Stimulated activated CD8-positive, alpha-beta memory T cell treated with anti-CD3 and anti-CD28 coated beads, Interleukin-7, amount 100 ng/mL, for 24 hours (primary cell): ENCODE measurements at places on chromosomes 4 and X.

GRCh38 chr4:146041139-146042004, 102.7 kb upstream of the ZNF827 start:
- DNase-seq, result no peak

GRCh38 chr4:168306476-168306875, 12.1 kb downstream of the DDX60 start:
- no peak for DNase-seq

GRCh38 chr4:175916626-175917351, 104.7 kb upstream of the GPM6A start:
- DNase-seq, result no peak

GRCh38 chr4:112604589-112604988, 32.1 kb downstream of the ZGRF1 start:
- no peak for DNase-seq

GRCh38 chrX:126824338-126825007, 4.9 kb downstream of the PRR32 start:
- DNase-seq, result no peak

- DNase-seq, result no peak
Observed at GRCh38 chrX:103839404-103839803, 7.3 kb upstream of the RAB9B start.

DNA sequence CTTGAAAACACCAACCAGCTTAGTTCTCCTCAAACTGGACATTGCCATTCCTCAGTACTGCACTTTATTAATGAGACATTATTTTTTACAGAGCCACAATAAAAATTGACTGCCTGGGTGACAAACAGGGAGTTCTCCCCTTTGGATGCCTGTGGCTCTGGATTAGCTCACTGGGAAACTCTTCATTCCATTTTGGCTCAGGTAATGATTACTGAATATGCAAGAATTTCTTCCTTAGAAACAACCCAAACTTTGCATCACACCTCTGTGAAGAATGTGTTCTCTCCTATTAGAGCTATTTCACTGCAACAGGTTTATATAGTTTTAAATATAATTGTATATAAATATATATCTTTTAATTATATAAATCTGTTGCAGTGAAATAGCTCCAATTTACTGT, 2065.8 kb downstream of the ARAP2 start:
- no peak for DNase-seq

DNA sequence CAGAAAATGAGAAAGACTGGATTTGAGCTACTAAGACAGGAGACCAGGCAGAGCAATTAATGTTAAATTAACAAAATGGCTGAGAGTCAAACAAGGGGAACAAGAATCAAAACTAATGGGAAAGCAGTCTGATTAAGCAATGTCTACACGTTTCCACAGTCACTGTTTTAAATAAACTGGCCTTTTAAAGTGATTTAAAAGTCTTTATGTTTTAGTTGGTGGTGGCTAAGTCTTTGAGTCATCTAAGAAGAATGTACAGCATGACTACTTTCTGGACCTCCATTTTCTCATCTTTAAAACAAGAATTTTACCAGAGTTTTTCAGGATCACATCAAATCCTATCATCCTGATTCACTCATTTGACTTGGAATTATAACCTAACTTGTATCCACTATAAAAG, 233.8 kb downstream of the ENOX2 start:
- no peak for DNase-seq

DNA sequence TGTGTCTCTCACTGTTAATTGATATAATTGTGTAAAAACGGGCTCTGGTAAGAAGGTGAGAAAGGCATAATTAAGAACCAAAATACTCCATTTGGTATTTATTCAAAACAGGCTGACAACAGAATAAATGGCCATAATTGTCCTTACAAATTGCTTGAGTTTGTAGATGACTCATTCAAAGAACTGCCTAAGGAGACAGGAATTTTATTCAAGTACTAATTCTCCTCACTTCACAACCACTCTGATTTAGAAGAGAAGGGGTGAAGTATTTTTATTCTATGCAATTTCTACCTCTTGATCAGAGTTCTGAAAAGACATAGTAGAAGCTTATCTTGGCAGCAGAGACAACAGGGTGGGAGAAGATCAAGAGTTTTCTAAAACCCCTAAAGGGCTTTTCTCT, 43.1 kb downstream of the ATP11C start:
- no peak for DNase-seq

DNA sequence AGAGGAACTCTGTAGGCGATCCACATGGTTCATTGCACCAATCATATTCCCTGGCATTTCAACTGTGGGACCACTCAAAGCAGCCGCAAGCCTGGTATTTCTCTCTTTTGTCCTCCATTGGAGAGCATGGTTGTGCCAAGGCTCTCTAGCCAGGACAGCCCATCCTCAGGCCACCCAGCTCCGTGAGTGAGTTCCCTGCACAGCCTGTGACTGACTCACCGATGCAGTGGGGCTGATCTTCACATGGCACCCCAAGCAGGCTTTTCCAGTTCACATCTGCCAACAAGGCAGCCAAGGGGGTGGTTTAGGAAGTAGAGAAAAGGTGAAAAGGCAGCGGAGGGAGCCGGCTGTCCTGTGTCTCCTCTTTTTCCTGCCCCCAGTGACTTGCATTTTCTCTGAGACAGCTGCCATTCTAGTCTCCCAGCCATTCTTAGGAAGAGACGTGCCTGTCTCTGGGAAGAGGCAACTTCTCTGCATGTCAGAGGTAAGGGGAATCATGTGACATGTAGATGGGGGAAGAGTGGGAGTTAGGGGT, 69.2 kb downstream of the MID1IP1 start:
- DNase-seq, result no peak

DNA sequence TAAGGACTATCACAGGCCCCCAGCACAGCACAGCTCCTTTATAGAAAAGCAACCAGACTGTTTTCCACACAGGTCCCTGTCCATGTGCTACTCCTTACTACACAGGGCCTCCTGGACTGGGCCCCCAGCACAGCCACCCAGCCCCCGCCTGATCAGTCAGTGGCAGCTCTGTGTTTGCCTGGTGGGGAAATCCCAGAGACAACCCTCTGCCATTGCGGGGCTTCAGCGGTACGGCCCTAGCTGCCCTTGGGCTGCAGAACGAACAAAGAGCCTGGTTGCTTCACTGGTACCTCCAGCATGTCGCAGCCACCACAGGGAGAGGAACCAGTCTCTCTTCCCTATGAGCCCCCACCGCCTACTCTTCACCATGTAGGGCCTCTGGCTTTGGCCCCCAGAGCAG, 30.7 kb downstream of the CBR4 start:
- no peak for DNase-seq

GRCh38 chr4:24364249-24364648, 220.1 kb downstream of the DHX15 start:
- DNase-seq, result no peak

- DNase-seq, result no peak
Observed at GRCh38 chrX:154785716-154786115, 19.6 kb downstream of the MPP1 start.

GRCh38 chr4:100754751-100755150, 236.9 kb upstream of the EMCN start:
- no peak for DNase-seq

- no peak for DNase-seq
Observed at GRCh38 chrX:17848545-17849265, 12.4 kb downstream of the RAI2 start.

DNA sequence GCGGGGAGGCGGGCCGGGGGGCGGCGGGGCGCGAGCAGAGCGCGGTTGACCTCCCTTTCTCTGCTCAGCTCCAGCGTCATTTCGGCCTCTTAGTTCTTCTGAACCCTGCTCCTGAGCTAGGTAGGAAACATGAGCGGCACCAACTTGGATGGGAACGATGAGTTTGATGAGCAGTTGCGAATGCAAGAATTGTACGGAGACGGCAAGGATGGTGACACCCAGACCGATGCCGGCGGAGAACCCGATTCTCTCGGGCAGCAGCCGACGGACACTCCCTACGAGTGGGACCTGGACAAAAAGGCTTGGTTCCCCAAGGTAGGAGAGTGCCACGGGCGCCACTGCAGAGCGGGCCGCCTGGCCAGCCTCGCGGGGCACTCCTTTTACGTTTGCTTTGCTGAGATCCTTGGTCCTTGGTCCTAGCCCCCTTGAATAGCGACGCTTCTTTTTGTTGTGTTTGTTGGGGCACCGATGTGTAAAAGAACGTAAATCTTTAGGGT, at the start of gene HTATSF1:
Gene HTATSF1, plus strand, starts transcription at position 37 of the 497 bp plus-strand sequence. Its CDS starts 93 bp downstream, at position 130.
- DNase-seq, result no peak

DNA sequence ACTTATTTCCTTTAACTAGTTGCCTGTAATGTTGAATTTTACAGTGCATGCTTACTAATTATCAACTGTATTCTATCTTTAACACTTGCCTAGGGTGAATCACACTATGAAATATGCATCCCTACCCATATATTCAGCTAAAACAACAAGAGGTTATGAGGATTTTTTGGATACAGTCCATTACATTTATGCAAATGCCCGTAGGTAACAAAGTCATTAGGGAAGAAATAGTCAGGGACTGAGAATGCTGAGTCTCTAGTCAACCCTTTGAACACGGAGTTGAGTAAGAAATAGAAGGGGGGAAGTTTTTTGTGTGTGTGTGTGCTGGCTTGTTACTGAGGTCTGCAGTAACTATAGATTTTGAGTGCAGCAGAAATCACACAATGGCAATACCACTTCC, 26.1 kb upstream of the CBLL2 start:
- DNase-seq, result no peak

DNA sequence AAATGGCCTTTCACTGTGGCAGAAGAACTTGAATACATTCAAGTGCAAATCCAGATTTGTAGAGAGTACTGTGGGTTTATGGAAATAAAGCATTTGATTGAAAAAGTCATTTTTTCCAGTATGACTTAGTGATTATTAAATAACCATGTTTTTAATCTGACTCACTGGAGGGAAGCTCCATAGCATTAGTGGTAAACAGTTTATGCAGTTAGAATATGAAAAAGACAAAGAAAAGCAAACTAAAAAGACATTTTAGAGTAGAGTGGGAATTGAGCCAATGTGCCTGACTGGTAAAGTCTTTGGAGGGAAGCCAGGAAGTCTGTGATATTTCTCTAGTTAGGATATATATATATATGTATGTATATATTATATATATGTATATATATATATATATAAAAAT, 53.4 kb downstream of the FAT4 start:
- DNase-seq, result no peak

DNA sequence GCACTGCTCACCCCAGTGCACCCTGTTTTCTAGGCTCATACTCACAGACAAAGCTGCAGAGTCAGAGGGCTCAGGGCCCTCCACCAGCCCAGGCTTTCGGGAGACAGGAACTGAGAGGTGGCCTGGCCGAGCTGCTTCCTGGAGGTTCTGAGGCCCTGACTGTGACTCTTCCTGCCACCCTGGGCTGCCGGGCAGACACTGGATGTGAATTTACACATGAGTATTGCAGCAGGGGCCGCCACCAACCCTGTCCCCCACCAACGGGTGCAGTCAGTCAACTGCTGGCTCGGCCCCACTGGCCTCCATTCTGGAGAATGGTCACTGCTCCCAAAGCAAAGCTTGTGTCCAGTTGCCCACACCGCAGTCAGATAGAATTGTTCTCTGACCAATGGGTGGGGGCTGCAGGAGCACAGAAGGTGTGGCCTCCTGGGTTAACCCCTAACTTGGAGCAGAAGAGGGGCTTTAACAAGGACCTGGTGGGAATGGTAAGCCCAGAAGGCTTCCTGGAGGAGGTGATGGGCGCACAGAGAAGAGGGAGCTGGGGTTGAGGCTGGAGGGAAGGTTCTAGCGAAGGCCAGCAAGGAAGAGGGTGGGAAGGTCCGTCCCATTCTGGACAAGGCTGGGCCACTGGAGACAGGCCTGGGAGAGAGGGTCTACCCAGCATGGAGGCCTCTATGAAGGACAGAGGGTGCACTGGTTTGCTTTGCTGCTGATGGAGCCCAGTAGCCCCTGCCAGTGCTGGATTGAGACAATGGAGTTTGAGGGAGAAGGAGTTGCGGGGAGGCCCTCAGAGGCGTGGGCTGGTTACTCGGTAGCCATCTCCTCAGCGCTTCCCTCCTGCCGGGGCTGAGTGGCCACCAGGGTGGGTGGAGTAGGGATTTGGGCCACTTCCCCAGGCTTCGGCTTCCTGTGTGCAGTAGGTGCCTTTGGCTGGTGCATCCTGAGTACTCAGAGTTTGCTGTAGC, 135.3 kb downstream of the CPZ start:
- DNase-seq, result no peak

DNA sequence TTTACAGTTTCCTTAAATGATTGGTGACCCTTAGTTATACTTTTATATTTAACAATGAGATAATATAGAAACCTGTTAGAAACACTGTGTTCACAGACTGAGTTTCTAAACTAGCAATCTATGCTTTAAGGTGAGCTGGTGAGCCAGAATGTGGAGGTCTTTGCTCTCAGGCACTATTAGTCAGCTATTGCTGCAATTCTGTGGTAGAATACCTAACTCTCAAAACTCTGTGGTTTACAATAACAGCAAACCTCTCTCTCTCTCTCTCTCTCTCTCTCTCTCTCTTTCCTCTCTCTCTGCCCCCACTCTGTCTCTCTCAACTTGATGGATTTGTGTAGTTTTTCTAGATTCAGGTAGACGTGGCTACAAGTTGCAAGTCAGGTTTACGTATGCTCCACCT, 17.6 kb upstream of the LCORL start:
- DNase-seq, result no peak

DNA sequence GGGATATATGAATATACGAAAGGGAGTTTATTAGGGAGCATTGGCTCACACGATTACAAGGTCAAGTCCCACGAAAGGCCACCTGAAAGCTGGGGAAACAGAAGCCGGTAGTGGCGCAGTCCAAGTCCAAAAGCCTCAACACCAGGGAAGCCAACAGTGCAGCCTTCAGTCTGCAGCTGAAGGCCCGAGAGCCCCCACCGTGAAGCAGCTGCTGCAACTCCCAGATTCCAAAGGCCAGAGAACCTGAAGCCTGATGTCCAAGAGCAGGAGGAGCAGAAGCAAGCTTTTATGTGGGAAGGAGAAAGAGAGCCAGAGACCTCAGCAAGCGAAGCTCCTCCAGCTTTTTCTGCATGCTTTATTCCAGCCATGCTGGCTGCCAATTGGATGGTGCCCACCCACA, 275.8 kb downstream of the PTTG2 start:
- DNase-seq, result no peak

GRCh38 chr4:169266081-169266480, 4.7 kb downstream of the SH3RF1 start:
- no peak for DNase-seq

DNA sequence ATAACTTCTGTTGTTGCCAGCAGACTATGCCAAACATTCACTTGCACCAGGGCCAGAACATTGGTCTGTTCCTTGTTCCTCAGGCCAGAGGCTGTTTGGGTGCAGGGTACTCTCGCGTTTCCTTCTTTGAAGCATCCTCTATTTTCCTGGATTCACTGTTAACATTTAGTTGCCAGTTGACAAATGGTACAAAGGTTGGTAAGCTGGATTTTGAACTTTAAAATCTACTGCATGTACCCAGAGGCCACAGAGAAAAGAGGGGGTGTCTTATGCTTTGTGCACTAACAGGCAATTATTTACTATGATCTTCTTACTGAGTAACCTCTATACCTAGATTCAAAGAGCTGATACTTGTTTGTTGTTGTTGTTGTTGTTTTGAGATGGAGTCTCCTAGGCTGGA, 12.8 kb upstream of the SAT1 start:
- no peak for DNase-seq

GRCh38 chrX:38500141-38500540, 61.2 kb upstream of the TSPAN7 start:
- no peak for DNase-seq
